ENCODE measurements at places on chromosomes 3 and 15.

DNA sequence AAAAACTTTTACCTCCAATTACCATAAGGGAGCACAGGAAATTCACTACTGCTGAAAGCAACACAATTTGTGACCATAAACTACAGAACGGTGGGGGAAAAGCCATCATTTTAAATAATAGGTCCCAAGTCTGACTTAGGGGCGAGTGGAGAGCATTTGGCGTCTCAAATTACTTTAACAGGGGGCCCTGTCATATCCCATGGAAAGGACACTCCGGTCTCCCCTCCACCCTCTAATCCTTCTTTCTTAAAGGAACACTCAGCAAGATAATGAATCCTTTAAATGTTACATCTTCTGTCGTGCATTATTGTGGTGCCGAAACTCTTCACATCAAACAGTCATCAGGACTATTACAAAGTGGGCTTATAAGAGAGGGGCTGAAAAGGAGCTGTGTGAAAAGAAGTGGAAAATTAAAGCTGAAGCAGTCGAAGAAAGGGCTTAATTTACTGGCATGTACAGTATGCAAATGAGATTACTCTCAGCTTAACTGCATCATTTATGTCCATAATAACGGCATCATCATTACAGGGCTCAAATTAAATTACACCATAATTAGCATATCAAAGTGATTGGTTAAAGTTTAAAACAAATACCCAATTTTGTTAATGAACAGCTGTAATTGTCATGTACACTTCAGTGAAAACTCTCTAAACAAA lies 342.2 kb downstream of the FOXP1 start:
- no peak for DNase-seq

- DNase-seq: no peak
These were observed 91.2 kb downstream of the MB21D2 start for GRCh38 chr3:192826214-192827006.

DNA sequence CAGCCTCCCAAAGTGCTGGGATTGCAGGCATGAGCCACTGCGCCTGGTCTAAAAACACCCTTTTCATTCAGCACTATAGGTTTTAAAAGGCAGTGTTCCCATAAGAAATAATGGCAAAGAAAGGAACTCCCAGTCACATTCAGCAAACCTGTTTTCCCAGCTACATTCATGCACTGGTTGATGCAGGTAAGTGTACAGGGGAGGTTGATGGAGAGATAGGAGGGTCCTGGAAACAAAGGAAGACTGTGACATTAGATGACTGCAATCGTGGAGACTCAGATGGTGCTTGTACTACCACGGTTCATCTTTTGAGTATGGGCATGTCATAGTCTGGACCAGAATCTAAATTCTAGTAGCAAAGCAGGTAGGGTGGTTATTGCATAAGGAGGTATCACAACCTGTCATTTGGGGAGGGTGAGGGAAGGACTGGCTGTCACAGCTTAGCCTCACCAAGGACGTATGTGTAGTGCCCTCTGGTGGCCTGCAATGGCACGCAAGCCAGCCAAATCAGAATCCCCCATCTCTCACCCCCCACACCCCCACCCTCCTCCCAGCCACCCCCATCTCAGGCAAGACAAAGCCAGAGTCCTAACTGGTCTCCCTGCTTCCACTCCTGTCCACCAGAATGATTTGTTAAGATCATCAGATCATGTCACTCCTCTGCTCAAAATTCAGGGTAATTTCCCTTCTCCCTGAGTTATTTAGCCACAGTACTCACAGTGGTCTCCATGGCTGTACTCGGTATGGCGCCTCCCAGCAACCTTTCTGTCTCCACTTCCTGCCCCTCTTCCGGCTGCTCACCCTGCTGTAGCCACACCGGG lies 28.8 kb upstream of the UBL7 start:
- peak; percentile 82 for DNase-seq

GRCh38 chr15:72925661-72926060 lies 126.6 kb upstream of the NEO1 start:
- no peak for DNase-seq

GRCh38 chr3:148791920-148792319 lies 35.7 kb upstream of the CPB1 start:
- no peak for DNase-seq

Data from OCI-LY7 (cell line).